ENCODE measurements at places on chromosomes 5 and 9.

- no peak for DNase-seq
Measured at GRCh38 chr5:172438319-172438668, 16.0 kb downstream of the SH3PXD2B start.

GRCh38 chr5:67425514-67425913 lies 228.9 kb upstream of the CD180 start:
- no peak for DNase-seq

DNA sequence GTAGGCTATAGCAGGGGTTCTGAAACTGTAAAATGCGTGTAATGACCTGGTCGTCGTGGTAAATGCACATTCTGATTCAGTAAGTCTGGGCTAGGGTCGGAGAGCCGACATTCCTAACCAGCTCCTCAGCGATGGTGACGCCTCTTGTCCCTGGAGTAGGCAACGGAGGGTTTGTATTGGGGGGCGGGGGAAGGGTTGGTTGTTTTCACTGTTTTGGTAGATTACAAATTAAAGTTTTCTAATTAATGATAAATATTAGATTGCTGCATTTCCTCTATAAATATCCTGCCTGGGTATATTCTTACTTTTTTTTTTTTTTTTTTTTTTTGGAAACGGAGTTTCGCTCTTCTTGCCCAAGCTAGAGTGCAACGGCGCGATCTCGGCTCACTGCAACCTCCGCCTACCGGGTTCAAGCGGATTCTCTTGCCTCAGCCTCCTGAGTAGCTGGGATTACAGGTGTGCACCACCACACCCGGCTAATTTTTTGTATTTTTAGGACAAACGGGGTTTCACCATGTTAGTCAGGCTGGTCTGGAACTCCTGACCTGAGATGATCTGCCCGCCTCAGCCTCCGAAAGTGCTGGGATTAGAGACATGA lies 566 bp upstream of the ALDH7A1 start:
- DNase-seq: no peak

- DNase-seq: no peak
Measured at GRCh38 chr5:34709861-34710673, 53.9 kb downstream of the RAI14 start.

GRCh38 chr9:129423216-129423615 lies 197.7 kb downstream of the C9orf50 start:
- no peak for DNase-seq

- DNase-seq: no peak
Measured at GRCh38 chr5:137145721-137146120, 353.4 kb downstream of the SPOCK1 start.

DNA sequence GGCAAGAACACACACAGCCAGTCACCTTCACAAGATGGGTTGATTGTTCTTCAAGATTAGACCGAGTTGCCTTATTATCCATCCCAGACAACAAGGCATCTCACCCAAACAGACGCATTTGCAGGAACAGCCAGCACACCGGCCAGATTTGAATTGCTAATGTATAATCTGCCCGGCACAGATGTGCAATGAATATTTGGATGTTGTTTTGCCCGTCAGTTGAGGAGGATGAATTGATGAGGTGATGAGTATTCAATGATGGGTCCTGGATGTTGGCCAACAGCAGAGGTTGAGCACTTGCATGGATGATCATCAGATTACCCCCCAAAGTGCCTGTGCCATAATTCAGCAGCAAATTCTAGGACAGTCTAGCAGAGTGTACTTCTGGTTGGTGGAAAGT lies 20.1 kb downstream of the ALG2 start:
- DNase-seq: no peak

DNA sequence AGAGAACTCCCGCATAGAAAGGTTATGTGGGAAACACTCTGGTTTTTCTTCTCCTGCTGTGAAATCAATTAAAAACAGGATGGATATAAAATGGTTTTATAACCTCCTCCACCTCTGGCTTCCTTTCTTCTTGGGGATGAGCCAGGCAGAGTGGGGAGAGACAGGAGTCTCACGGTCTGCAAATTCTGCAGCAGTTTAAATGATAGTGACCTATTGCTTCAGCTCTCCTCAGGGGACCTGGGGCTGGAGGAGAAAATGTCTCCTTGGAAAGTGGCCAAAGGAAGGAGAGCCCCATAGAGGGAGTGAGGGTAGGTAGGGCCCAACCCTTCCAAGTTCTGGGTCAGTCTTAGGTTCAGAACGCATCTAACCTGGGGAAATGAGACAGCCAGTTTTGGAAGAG lies 118.8 kb downstream of the MTX3 start:
- no peak for DNase-seq

DNA sequence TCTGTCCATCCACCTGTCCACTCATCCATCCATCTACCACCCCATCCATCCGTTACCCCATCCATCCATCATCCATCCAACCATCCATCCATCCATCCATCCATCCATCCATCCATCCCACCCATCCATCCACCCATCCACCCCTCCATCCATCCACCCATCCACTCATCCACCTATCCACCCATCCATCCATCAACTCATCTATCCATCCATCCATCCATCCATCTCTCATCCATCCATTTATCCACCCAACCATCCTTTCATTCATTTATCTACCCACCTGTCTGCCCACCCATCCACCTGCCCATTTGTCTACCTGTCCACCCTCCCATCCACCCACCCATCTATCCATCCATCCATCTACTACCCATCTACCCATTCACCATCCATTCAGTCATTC lies 84.1 kb upstream of the ASS1 start:
- no peak for DNase-seq

DNA sequence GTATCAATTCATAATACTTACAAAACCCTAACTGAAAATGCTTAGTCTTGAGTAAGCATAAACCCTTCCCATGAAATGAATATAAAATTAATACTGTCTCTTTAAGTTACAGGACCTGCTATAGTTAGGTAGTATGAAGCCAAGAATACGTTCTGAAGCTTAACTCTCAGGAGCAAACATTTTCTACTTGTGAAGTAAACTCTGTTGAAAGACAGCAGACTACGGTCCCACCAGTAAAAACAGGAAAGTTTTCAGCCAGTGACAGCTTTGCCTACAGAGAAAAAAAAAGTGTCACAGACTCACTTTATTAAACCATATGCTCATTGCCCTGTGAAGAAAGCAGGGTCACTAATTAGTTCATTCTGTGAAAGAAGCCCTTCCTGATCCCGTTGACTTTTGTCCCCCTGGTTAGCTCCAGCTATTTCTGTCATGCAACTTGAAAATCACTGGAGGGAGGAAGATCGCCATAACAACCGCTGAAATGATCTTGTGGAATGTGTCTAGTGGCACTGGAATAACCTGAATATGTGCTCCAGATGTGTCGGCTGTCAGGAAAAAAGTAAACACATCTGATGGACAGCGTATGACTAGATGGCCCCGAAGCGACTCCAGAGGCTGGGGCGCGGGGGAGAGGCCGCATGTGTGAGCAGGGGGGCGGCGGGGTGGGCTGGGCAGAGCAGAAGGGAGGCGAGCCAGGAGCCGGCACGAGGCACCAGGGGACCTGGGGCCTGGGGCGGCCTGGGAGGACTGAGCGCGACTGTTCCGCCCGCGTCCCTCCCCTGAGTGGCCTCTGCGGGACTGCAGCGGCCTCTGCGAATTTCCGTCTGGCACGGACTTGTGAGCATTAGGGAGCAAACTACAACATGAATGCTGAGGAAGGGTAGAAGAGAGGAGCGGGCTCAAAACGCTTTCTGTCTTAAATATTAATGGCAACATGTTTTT lies 41.9 kb downstream of the BNC2 start:
- no peak for DNase-seq

GRCh38 chr5:76451031-76451701 lies 48.1 kb downstream of the IQGAP2 start:
- DNase-seq: no peak

DNA sequence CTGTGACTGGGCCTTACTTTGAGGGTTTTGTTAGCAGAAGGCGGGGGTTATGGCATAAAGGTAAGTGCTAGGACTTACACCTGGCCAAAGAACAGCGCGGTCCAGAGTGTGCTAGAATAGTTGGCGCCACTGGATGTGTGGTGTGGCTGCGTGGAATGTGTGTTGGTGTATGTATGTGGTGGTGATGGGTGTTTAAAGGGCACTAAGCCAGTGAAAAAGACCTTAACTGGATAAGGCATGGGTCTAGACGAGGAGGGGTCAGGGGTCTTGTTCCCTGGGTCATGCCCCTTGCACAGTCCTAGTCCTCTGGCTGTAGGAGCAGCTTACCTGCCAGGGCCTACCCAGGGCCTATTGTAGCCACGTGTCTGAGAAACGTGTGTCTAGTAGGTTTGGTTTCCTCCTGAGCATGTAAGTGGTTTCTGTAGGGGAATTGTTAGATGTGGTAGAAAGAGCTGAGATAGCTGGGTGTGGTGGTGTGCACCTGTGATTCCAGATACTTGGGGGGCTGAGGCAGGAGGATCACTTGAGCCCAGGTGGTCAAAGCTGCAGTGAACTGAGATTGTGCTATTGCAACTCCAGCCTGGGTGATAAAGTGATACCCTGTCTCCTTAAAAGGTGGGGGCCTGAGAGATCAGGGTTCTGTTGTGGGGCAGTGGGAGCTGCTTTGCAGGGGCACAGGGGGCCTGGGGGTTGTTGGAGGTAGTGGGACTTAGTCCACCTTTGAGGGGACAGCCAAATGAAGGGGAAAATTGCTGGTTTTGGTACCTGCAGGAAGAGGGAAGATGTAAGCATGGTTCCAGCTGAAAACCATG lies 55.2 kb downstream of the HSPA4 start:
- DNase-seq: no peak

DNA sequence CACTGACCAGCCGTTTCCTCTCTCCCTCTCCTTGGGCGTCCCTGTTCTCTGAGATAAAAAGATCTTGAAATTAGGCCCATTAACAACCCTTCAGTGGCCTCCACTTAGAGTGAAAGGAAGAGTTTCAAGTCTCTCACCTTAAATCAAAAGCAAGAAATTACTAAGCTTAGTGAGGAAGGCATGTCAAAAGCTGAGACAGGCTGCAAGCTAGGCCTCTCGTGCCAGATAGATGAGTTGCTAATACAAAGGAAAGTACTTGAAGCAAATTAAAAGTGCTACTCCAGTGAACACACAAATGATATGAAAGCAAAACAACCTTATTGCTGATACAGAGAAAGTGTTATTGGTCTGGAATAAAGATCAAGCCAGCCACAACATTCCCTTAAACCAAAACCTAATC lies 331.3 kb upstream of the SEMA6A start:
- DNase-seq: no peak

- no peak for DNase-seq
Measured at GRCh38 chr5:71697967-71698366, 21.1 kb upstream of the CARTPT start.

DNA sequence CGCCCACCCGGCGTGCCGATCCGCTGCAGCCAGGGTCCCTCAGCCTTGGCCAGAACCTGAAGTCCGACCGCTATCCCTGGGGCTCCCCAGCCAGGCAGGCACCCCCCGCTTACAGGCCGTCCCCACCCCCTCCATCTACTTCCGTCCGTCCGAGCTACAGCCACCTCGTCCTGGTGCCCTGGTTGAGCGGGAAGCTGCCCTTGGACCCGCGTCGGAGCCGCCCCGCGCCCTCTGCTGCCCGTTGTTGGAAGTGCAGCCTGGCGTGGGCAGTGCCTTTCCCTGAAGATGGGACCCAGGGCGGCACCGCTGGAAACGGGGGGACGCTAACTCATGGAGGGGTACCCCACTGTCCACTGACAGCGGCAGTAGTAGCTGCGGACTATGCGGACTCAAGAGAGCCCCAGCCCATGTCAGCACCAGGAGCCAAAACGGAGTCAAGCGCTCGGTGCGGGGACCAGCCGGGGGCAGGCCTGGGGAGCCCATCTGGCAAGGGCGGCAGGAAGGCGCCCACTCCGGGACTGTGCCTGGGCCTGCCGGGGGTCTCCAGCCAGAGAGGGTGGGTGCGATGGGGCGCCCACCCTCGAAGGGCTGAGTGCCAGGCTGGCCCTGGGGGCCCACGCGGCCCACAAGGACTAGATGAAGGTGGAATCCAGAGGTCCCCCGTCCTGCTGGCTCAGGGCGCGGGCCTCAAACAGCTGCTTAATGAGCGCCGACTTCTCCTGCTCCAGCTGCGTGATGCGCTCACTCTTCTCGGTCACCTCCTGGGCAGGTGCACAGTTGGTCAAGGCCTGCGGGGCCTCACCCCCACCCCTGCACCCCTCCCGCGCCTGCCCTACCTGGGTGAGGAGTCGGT lies 6.1 kb downstream of the SAPCD2 start:
- peak; percentile 76 for DNase-seq

DNA sequence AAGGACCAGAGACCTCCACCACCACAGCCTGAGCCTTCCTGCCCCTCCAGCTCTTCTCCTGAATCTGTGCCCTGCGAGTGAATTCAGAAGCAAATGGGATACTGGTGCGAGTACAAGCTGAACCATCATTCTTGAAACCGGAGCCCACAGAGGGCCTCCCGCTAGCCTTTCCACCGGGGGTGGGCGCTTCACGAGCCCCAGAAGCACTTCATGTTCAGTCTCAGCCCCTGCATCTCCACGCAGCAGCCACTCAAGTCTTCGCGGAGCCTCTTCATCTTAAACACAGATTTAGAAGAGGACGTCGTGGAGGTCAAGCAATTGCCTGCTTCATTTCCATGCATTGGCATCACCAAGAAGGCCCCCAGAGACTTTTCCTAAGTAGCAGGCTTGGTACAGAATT lies 26.0 kb upstream of the OLFM1 start:
- DNase-seq: no peak

DNA sequence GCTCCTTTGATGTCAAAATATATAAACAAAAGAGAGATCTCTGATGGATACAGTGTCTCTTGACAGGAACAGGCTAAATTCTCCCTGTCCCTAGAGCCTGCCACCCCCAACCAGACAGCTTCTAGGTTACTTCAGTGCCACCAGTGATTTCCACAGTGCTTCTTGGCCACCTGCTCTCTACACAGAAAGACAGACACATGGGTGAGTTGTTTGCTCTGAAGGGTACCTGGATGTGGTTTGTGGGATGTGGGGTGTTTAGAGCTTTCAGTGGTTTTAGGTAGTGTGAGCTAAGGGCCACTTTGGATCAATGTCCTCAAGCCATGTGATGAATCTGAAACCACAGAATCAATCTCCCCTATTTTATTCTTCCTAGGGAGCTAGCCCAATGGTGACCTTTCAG lies 125.4 kb downstream of the ANKRD18B start:
- no peak for DNase-seq

DNA sequence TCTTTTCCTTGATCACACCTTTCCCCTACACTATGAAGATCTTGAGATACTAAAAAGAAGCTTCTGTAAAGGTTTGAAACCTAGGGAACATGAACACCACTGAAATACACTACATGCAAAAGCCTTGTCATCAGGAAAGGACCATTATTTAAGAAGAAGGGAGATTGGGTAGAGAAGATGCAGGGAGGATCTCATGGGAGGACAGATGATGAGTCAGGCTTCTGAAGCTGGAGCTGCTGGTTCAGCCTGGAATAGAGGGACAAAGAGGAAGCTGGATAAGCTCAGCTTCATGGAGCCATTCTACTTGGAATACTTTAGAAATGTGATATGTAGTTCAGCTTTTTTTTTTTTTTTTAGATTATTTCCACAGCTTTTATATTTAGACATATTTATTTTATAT lies 169.8 kb downstream of the MAN2A1 start:
- no peak for DNase-seq

- DNase-seq: no peak
Measured at GRCh38 chr5:159638954-159639559, 277.2 kb upstream of the ADRA1B start.
